H54 (cell line): ENCODE measurements at places on chromosomes 2 and 18.

GRCh38 chr2:149018981-149019380 is 19.5 kb upstream of the LYPD6B start:
- no peak for DNase-seq

DNA sequence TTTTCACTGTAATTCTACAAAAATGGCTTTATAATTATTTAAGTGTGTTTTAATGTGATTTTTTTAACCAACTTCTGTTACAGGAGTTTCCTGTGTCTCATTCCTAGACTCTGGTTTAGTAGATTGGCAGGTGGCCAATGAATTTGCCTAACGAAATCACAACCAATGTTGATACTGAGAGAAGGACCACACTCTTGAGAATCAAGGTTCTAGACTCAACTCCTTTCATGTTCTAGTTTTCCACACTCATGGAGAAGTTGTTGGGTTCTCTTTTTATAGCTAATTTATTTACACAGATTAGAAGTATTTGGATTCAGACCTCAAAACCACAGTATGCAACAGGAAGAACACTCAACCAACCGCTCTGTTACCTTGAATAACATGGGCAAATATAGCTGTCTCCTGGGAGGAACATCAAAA is 22.6 kb upstream of the USP34 start:
- no peak for DNase-seq

DNA sequence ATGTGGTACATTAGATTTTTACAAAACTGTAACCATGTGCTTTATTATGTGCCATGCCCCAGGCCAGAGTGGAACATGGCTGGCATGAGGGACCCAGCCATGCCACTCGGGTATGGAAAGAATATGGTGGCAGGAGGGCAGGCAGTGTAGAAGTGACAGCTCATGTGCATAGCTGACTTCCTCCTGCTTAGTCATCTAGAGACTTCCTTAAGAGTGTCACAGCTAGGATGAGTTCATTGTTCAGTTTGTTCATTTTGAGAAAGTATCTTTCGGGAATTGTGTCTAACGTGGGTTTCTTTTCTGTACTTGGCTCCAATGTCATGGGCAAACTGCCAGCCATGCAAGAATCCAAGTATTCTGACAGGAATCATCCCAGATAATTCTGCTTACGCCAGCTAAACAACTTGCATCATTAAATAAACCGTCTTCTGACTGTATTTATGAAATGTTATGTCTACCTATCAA is 94.3 kb upstream of the ITGB6 start:
- DNase-seq, result no peak

GRCh38 chr18:74515620-74516231 is 18.6 kb upstream of the CNDP1 start:
- no peak for DNase-seq

- no peak for DNase-seq
Measured at GRCh38 chr2:133248264-133248663, 320.0 kb downstream of the NCKAP5 start.
